ENCODE measurements at places on chromosomes 2 and 18.

- no peak for DNase-seq
Measured at GRCh38 chr2:26978061-26978596, 7.7 kb downstream of the MAPRE3 start.

- DNase-seq = no peak
Measured at GRCh38 chr2:138708682-138709241, 71.4 kb downstream of the NXPH2 start.

GRCh38 chr18:57981308-57982028, 62.6 kb upstream of the NEDD4L start:
- DNase-seq = no peak

DNA sequence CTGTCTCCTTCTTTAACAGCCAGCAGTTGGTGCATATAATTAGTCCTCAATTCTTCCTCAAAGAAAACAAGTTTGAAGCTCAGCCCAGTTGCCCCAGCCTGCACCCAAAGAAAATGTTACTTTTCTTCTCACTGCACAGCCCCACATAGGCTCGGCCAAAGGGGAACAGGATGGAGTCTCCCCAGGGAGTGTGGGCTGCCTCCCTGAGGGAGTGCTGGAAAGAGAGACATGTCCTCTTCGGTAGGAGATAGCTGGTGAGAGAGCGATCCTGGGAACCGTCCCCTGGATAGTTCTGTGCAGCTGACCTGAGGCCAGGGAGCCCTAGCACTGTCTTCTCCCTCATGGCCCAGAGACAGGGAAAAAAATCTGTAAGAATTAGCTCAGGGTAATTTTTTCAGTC, 37.9 kb upstream of the CD207 start:
- no peak for DNase-seq

- DNase-seq = no peak
Measured at GRCh38 chr18:76463358-76463757, 31.7 kb downstream of the ZNF516 start.

DNA sequence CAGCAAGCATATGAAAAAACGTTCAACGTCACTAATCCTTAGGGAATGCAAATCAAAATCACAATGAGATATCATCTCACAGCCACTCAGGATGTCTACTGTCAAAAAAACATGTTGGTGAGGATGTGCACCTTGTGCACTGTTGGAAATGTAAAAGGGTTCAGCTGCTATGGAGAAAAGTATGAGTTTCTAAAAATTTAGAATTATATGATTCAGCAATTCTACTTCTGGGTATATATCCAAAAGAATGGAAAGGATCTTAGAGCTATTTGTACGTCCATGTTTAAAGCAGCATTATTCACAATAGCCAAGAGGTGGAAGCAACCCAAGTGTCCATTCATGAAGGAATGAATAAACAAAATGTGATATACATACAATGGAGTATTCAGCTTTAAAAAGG, 50.0 kb downstream of the CFAP210 start:
- no peak for DNase-seq

DNA sequence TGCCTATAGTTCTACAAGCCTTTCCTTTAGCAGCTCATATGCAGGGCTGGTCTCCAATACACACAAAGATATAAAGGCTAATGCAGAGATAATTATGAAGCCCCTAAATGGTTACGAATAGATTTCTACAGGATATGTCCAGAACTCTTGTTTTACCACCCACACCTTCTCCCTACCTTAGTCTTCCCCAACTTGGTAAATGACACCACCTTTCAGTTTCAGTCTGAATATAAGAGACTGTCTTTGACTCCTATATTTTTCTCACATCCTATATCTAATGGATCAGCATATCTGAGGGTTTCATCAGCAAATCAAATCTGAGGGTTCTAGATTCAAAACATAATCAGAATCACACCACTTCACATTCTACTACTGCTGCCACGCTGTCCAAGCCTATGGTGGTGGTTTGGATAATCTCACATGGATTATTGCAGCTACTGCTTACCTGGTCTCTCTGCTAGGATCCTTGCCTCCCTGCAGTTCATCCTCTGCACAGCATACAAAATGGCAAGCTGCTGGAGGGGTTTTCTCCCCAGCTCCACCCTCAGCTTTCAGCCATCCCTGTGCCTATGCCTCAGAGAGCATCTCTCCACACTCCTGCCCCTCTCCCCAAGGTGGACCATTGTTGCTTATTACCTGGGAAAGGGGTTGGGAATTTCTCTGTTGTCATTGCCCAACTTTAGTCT, 178.0 kb upstream of the SPOPL start:
- DNase-seq = no peak

DNA sequence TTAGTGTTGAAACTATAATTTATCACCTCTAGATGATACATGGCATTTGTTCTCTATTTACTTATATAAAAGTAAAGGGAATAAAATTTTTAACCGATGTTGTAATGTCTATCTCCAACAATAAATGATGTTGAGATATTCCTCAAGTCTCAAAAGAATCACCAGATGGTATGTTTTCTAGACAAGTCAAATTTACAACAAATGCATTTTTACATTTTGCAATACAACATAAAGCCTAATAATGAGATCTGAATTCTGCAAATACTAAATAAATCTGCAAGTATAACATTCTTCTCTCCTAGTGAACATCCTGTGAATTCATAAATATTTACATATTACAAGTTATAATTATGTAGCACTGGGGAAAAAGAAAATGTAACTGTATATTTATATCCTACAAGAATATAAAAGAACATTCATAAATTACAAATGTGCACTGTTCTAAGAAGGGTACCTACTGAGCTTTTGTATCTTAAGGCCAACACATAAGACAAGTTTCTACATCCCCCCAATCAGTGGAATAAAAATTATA, 1504.4 kb upstream of the ZEB2 start:
- no peak for DNase-seq

- no peak for DNase-seq
Measured at GRCh38 chr2:203061346-203061745, 46.7 kb downstream of the NBEAL1 start.

GRCh38 chr2:46202453-46202852, 94.8 kb upstream of the EPAS1 start:
- DNase-seq = no peak

GRCh38 chr2:85110991-85111560, 22.1 kb upstream of the TCF7L1 start:
- DNase-seq = no peak

DNA sequence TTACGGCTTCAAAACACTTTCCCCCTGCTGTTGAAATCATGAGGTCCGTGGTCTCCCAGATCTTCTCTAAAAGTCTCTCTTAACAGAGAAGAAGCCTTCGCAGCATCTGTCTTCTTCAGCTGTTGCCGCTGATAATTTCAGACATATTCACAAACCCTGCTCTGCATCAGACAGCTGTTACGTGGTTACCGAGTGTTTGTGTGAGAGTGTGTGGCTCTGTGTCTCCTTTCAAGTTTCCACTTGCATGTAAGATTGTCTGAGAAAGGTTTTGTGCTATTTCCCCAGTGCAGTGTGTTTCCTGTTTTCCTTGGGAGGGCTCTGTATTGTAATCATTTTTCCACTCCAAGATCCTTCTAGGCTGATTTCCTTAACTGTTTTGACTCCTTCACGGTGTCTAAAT, 32.8 kb downstream of the MAIP1 start:
- no peak for DNase-seq

DNA sequence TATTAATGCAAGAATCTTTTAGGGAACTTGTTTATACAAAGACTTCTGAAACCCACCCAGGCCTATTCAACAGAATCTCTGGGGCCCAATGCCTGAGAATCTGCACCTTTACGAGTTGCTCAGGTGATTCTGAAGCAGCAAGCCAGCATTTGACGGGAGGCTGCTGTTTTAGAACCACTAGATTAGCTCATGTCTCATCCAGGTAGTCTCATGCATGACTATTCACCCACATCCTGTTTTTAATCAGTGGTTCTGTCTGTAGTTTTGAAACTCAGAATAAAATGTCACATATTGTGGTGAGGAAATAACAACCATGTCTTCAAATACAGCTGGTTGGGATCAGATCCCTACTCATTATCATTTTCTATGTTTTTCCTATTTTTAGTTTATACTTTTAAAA, 39.5 kb downstream of the CYTIP start:
- DNase-seq = no peak

- no peak for DNase-seq
Measured at GRCh38 chr2:231709981-231710798, 1.9 kb downstream of the PTMA start.

DNA sequence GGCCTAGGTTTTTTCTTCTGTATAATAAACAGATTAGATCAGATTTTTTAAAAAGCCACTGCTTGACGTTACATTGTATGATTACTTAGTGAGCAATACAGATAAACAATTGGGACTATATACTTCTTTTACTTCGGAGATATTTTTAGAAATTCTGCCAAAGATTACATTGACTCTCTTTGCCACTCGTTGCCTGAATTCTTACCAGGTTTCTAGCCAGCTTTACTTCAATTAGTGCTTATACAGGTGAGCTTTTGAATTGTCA, 156.6 kb downstream of the HAUS1 start:
- no peak for DNase-seq

- DNase-seq = no peak
Measured at GRCh38 chr2:67130531-67131256, 266.4 kb upstream of the ETAA1 start.

DNA sequence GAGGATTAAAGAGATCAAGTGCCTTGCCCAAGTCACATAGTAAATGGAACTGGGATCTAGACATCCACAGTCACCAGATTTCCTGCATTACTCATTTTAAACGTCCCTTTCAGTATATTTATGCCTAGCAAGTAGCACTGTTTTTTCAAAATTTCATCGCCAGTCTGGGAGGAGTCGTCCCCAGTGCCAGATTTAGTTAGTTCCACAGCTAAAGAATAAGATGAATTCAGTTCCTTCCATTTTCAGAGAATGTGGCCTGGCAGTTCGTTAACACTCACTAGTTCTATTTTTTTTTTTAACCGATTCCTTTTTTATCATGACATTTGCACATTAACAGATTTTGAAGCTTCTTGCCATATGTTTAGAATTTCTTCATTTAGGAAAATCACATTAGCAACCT, 11.2 kb downstream of the GRP start:
- no peak for DNase-seq

Measured in NCI-H2081 treated with DMSO at 0.1 percent for 48 hours (cell line).